Natural killer cell (primary cell): ENCODE measurements at places on chromosomes 13 and 19. TPM values are rescaled to one million over a fixed set of nuclear protein-coding genes. Genes with fewer than 3 reads are reported as not detected.

ZNF256 gene
- total RNA-seq = 31.2 TPM

PRR22 gene
- 2.4 TPM for total RNA-seq

ZSCAN4 gene
- not detected for total RNA-seq

BST2 gene
- 100 TPM for total RNA-seq

SBSN gene
- not detected for total RNA-seq

SWSAP1 gene
- 2.9 TPM for total RNA-seq

IRGC gene
- not detected for total RNA-seq

NALCN gene
- total RNA-seq = not detected

THAP8 gene
- 3.2 TPM for total RNA-seq

ZNF558 gene
- total RNA-seq = 26.8 TPM

NRTN gene
- 0.34 TPM for total RNA-seq

MPND gene
- 31.1 TPM for total RNA-seq

ZNF701 gene
- total RNA-seq = 41.2 TPM

FBN3 gene
- total RNA-seq = 0.25 TPM

PRODH2 gene
- total RNA-seq = not detected
